Thyroid gland (tissue), 4 donors: ENCODE measurements at places on chromosomes 5 and 9. TPM values are rescaled to one million over a fixed set of nuclear protein-coding genes. Genes with fewer than 3 reads are reported as not detected.

GRCh38 chr9:108310202-108310601 lies 545.6 kb downstream of the ACTL7B start:
- no peak for DNase-seq

DNA sequence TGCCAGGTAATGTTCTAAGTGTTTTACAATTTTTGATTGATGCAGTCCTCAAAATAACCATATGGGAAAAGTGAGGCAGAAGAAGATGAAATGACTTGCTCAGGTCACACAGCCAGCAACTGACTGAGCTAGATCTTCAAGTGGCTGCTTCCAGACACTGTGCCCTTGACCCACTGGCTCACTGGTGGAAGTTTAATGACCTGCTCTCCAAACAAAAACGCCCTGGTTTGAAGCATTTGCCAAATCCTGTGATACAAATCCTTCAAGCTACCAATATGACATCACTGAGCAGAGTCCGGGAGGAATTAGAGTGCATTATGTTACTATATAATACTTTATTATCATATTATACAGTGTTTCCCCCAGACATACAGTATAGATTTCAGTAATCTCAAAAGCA lies 459.4 kb downstream of the GADD45G start:
- DNase-seq = peak; percentile 75

FREM1 gene
- total RNA-seq = 1.2 TPM

DNA sequence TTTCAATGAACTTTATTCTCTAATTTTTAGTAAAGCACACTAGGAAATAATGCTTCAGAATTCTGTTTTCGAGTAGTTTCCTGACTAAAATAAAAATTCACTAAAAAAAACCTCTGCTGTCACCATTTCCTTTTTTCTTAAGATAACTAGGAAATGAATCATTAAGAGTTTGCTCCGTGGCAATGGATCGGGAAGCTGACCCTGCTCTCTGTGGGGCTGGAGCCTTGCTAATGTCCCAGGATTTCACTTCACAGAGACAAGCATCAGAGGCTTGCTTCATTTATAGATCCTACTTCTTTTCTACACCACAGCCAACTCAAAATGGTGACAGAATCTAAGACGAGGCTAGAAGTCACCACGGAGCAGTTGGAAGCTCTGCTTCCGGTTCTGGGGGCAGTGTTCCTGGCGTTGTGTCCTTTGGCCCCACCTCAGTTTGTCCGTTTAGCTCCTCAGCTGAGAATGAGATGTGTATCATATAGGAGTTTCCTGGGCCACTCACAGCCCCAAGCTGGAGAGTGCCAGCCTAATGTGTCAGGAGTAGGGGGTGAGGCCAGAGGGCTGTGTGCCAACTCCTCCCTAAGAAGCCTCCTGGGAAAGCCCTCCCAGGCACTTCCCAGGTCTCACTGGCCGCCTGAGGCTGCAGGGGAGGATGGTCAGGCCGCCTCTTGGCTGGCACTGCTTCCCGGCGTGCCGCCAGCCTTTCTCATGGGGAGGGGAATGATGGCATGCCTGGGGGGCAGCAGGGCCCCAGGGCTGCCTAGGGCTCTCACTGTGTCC lies 19.6 kb downstream of the TENT4A start:
- DNase-seq = peak; percentile 58

HARS1 gene
- total RNA-seq = 56.8 TPM

GRCh38 chr9:37929441-37929895 lies 25.5 kb upstream of the SLC25A51 start:
- no peak for DNase-seq

PITX1 gene
- not detected for total RNA-seq

DNA sequence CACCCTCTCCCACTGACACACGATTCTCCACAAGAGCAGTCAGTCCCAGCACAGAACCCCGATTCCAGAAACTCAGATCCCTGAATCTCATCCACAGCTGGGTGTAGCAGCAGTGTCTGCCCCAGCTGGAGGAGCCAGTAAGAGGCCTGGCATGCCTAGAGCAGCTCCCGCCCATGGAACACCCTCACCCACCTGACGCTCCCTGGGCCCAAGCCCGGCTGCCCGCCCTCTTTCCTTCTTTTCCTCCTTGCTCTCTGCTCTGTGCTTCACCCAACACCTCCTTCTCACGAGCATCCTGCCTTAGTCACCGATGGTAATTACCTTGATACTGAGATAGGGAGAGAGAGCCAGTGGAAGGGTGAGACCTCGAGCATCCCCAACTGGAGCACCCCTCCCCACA lies 8.7 kb downstream of the PCDH1 start:
- no peak for DNase-seq

SH2D3C gene
- total RNA-seq = 10.0 TPM

ADAMTS6 gene
- 3.4 TPM for total RNA-seq

- no peak for DNase-seq
These were observed 10.5 kb downstream of the CDHR2 start for GRCh38 chr5:176559683-176560082.

ZNF79 gene
- total RNA-seq = 12.8 TPM

DNA sequence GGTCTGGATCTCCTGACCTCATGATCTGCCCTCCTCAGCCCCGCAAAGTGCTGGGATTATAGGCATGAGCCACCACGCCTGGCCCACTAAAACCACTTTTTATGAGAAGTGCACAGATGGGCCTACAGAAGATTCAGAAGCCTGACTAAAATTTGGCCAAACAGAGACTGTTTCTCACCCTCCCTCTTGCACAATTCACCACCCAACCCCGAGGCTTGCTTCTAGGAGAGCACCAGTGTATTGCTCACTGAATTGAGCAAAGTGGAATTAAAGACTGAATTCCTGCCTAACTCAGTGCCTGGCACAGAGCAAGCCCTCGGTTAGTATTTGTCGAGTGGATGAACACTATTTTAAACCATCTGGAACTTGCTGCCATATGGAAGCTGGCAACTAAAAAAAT lies 3.4 kb upstream of the DCTN4 start:
- no peak for DNase-seq

GRCh38 chr5:36422952-36423351 lies 121.2 kb upstream of the RANBP3L start:
- DNase-seq = no peak

SLC46A2 gene
- not detected for total RNA-seq

SKIC3 gene
- total RNA-seq = 90.5 TPM

- no peak for DNase-seq
These were observed 39.3 kb upstream of the TLX3 start for GRCh38 chr5:171269717-171270116.

- no peak for DNase-seq
These were observed 47.9 kb upstream of the PLCXD3 start for GRCh38 chr5:41558295-41558694.

DND1 gene
- 1.3 TPM for total RNA-seq

DNA sequence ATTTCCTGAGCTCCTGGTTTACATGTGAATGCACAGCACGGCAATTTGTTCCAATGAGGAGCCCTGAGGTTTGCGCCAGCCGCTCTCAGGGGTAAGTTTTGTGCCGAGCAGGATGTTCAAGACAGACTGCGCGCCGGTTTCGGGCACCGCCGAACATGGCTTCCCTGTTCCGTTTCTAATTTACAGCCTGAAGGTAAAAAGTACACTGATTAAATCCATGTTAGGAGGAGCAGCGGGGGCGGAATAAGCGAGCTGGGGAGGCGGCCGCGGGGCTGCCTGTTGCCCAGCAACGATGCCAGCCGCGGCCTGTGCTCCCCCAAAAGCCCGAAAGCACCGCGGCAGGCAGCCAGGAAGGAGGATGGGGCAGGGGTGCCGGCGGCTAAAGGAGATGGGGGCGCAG lies 6.4 kb downstream of the SOWAHA start:
- DNase-seq = no peak
